Cerebellar cortex (tissue), 1 donor: ENCODE measurements at places on chromosomes 7 and 10.

- peak; percentile 66 for DNase-seq
Observed at GRCh38 chr10:86960003-86960862, 1.8 kb downstream of the SNCG start.

- no peak for DNase-seq
Observed at GRCh38 chr7:158573310-158573709, 14.3 kb downstream of the PTPRN2 start.

DNA sequence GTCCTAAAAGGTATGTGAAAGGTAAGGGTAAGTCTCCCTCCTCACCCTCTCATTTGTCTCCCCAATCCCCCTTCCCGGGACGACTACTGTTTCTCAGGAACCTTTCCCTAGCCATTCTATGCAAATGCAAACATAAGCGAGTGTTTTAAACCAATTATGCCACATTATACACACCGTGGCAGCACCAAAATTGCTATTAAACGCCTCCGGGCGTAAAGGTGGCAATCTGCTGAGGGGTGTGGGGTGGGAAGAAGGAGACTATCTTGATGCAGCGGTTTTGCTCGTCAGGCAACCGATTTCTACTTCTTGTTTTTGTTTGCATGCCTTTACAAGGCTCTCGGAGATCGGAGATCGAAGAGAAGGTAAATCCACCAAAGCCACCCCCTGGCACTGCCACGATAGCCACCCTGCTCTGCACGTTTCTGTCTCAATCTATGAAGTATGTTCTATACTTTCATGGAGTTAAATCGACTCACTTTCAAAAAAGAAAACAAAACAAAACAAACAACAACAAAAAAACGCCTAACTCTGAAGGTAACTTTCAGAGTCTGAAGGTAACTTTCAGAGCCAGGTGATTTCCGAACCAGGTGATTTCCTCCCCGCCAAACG is 46.0 kb upstream of the CDK1 start:
- DNase-seq: no peak

- DNase-seq: peak; percentile 19
Observed at GRCh38 chr10:104642658-104643302, 1.7 kb downstream of the SORCS3 start.

GRCh38 chr10:86402283-86402941 is 35.8 kb upstream of the GRID1 start:
- DNase-seq: peak; percentile 47

- no peak for DNase-seq
Observed at GRCh38 chr10:120749856-120750566, 101.2 kb upstream of the WDR11 start.

GRCh38 chr7:97732565-97733275 is 834 bp downstream of the TAC1 start:
- DNase-seq: no peak

GRCh38 chr7:50267525-50268041 is 36.9 kb upstream of the IKZF1 start:
- DNase-seq: no peak

DNA sequence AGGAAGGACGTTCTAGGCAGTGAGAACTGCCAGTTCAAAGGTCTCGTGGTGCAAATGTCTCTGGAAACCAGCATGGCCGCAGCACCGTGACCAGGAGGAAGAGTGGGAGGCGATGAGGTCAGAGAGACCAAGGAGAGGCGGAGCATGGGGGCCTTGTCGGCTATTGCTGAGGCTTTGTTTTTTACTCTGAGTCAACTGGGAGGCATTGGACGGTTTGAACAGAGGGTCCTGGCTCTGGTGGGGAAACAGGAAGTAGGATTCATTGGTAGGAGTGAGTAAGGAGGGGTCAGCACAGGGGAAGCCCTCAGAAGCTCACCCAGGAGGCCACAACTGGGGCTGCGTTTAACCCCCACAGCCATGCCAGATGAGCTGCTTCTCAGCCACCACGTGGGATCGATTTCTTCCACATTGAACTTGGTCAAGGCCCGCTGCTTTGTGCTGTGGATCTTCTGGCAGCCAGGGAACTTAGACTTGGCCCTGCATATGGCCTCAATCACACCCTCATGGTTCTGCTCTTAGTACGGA is 22.2 kb upstream of the SH2B2 start:
- no peak for DNase-seq

- peak; percentile 28 for DNase-seq
Observed at GRCh38 chr7:127629268-127629854, 11.4 kb upstream of the PAX4 start.

DNA sequence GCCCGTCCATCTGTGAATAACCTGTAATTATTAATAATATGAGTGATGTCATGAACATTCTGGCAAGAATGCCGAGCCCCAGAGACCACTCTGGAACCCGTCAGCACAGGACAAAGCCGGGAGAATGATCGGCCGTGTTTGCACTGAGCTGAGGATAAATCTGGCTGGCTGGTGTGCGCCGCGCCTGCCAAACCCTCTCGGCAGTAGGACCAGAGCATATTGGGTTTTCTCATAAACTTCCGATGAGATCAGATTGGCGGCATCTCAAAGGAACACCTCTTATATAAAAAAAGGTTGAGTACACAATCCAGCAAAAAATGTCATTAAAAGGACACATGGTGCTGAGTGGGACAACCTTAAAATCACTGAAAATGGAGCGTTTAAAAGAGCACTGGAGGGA is 296.0 kb upstream of the MKI67 start:
- DNase-seq: no peak

- no peak for DNase-seq
Observed at GRCh38 chr10:113528876-113529275, 24.0 kb upstream of the HABP2 start.

- peak; percentile 84 for DNase-seq
Observed at GRCh38 chr10:59362144-59362958, at the start of gene FAM13C. FAM13C (minus strand) TSS chr10:59362549; CDS start chr10:59362460, 89 bp downstream.

DNA sequence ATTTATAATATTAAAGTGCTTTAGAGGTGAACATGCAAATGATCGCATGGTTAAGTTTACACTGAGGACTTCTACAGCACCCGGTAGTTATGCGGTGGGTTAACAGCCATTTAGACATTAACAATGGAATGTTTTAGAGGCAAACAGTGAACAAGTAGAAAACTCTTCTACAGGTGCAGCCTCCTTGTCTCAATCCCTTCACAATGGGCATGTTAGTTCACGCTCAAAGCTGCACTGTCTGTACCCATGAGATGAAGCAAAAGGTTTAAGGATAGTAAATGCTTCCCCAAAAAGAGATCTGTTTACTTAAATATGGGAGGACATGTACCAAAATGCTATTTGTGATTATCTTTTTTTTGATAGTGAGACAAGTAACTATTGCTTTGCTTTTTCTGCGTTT is 25.1 kb downstream of the PUS7 start:
- no peak for DNase-seq

DNA sequence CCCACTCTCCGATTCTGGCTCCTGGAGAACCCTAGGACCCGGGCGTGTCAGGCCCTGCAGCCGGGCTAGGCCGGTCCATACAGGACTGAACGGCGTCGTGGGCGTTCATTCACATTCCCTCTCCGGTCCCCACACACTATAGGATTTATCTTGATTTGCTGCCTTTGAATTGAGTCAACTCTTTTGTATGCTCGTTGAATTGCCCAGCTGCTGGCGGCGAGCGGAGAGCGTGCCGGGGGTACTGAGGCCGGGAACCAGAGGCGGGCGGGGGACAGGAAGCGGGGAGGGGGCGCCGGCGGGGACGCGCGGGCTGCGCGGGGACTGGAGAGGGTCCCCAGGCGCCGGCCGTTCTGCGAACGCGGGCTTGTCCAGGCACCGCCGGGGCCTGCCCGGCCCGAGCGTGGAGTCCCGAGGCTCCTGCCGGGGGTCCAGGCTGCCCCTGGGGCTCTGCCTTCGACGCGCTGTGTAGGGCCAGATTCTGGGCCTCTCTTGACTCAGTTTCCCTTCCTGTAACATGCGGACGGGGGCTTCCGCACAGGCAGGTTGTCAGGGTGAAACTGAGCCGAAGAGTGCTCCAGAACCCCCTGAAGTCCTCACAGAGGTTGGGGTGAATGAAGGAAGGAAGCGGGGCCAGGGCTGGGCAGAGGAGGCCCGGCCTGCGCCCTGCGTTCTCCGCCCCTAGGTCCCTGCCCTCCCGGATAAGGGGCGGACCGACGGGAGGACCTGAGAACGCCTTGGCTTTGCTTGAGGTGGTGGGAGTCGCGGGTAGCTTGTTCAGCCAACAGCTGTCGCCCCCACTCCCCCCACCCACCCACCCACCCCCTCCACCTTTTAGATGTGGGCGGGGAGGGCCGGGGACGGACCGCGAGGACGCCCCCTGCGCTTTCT is 769 bp upstream of the ELFN1 start:
- peak; percentile 54 for DNase-seq

DNA sequence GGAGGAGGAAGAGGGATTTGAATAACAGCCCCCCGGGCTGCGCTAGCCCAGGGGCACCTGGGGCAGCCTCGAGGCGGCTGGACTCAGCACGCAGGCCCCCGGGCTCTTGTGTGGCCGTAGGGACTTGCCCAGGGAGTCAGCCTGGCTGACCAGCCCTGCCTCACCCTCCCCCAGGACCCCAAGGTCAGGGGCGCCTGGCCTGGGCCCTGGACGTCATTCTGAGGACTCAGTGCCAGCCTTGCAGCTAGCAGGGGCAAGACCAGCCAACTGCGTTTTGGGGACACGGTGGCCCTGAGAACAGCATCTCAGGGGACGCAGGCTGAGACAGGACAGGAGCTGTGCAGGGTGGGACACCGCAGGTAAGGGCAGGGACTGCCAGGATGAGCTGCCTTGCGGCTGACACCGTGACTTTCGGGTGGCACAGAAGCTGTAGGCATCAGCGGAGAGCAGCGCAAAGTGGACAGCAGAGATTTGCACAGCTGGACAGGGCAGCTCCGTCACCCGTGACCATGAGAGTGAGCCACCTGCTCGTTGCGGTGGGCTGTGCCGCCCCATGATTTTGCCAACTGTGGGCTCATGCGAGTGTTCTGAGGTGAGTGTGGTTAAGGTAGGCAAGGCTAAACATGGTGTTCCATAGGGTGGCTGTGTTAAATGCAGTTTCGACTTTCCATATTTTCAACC is 48.1 kb upstream of the UBE3C start:
- DNase-seq: no peak

DNA sequence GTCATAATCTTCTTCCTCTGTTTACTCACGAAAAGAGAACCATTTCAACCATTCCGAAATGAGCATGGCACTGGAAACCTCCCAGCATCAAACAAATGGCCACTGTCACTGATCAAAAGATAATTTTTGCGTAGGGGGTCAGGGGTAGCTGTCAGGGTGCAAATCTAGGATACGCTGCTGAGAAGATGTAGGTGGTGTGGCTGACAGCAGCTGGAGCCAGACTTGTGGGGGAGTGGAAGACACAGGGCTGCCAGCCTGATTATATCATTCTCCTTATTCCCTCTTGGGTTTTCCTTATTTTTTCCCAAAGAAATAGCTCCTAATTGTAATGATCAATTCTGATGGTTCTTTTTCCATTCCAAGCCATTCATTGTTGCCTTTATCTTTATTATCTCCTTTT is 266.1 kb downstream of the SORCS1 start:
- no peak for DNase-seq

DNA sequence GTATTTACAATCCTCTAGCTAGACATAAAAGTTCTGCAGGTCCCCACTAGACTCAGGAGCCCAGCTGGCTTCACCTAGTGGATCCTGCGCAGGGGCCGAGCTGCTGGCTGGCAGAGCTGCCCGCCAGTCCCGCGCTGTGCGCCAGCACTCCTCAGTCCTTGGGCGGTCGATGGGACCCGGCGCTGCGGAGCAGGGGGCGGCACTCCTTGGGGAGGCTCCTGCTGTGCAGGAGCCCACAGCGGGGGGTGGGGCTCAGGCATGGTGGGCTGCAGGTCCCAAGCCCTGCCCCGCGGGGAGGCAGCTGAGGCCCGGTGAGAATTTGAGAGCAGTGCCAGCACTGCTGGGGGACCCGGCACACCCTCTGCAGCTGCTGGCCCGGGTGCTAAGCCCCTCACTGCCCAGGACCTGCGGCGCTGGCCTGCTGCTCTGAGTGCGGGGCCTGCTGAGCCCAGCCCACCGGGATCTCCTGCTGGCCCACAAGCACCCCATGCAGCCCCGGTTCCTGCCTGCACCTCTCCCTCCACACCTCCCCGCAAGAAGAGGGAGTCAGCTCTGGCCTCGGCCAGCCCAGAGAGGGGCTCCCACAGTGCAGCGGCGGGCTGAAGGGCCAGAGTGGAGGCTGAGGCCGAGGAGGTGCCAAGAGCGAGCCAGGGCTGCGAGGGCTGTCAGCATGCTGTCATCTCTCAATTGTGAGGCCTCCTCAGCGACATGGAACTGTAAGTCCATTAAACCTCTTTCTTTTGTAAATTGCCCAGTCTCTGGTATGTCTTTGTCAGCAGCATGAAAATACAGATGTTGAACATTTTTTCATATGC is 63.1 kb downstream of the TFAM start:
- no peak for DNase-seq

- no peak for DNase-seq
Observed at GRCh38 chr10:49569031-49569631, 30.2 kb upstream of the ERCC6 start.

- no peak for DNase-seq
Observed at GRCh38 chr7:51301806-51302205, 14.8 kb downstream of the COBL start.

DNA sequence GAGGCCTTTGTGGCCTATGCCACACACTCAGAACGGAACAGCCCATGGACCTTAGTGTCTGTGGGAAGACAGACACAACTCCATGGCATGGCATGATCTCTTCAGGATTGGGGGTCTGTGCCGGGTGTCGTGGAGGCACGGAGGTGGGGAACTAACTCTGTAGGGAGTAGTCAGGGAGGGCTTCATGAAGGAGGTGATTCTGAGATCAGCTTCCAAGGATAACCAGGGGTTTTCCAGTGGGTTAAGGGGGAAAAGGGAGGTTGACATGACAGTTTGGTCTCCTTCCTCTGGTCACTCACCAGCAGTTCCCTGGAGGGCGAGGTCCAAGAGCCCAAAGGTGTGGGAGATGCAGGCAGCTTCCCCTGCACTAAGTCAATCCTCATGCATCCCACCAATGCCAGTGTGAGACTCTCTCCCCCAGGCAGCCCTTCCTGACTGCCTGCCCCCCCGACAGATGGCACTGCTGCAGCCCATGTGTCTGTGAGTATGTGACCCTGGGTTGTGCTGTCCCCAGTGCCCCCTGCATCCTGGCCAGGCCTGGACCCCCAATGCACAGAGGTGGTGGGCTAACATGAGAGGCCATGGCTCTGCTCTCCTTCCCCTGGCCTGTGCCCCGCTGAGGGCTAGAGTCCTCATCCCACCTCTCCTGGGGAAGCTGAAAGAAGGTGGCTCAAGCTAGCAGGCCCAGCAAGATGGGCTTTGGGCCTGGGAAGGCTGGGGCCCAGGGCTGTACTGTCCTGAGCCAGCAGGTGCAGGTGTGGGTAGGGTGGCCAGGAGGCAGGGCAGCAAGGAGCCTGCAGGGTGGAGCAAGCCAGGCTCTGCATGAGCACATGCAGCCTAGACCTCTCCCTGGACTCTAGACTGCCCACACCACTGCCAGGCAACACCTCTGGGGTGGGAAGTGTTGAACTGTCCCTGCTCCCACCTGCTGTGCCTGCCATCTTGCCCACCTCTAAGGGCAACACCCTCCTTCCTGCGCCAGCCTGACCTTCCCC is 39.7 kb downstream of the RASGEF1A start:
- no peak for DNase-seq

- DNase-seq: no peak
Observed at GRCh38 chr10:64505501-64505900, 984.3 kb downstream of the REEP3 start.

GRCh38 chr10:70773965-70774809 is 11.0 kb downstream of the TBATA start:
- no peak for DNase-seq

GRCh38 chr7:43492896-43493295 is 90.0 kb upstream of the STK17A start:
- DNase-seq: no peak
